T1000 (cell line): ENCODE measurements at places on chromosomes 2 and 18.

DNA sequence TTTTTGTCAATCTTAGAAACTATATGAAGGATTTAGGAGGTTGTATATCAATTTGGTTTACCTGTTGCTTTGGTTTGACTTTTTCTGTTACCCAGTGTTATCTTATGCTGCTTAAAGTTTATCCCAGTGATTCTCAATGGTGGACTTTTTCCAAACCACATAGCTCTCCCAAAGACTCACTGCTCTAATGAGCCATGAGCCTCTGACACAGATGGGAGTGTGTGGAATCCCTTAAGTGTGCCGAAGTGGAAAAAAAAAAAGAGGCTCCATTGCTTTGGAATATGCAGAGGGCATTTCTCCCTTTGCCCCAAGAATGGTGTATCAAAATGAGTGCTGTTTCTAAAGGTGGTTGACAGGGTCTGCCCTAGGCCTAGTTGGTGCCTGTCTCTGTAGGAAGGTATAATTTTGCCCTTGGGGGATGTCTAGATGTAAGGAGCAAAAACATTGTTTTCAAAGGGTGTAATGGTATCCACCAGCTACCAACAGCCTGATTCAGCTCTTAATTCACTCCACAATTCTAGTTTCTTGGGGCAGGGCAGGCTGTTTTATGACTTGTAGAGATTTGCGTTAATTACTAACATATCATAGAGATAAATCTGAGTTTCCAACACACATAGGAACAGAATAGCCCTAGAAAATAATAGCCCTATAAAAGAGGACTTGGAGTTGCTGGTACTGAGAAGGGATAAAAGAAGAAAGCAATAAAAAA is 64.3 kb upstream of the CYP26B1 start:
- no peak for DNase-seq

- no peak for DNase-seq
Observed at GRCh38 chr18:6397931-6398566, 16.7 kb downstream of the L3MBTL4 start.

- DNase-seq = no peak
Observed at GRCh38 chr2:10246370-10246769, 56.3 kb upstream of the HPCAL1 start.

DNA sequence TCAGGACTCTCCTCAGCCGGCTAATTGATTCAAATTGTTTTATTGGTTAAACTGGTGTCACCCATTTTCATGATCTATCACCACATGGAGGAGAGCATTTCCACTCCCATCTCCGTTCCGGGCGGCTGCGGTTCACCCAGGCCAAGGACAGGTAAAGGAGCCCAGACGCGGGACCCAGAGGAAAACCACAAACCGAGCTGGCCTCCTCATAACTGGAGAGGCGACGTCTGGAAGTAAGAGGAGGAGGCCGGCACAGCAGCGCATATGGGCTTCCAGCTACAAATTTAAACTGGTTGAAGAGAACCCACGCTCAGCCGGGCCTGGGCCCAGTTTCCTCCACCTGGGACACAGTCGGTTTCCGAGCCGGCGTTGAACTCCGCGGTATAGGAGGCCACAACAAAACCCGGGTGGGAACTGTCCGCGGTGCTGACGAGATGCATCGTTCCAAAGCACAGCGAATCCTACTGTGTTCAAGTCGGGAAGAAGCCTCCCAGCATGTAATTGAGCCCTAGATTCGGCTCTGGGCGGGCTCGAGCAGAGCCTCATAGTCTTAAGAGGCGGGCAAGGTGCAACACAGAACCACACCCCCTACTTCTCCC is 3.0 kb upstream of the SKOR2 start:
- DNase-seq = no peak

DNA sequence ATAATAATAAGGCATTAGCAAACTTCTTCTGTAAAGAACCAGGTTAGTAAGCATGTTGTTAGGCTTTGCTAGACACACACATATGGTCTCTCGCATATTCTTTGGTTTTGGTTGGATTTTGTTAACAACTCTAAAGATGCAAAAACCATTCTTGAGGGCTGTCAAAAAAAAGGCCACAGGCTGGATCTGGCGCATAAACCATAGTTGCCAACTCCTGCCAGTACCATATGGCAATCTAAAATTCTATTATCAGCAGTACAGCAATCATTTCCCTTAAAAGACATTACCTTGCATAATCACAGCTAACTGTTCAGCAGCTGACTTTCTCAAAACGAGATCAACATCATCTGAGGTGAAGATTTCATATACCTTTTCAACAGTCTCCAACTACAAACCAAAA is 63.5 kb downstream of the RTTN start:
- DNase-seq = no peak

DNA sequence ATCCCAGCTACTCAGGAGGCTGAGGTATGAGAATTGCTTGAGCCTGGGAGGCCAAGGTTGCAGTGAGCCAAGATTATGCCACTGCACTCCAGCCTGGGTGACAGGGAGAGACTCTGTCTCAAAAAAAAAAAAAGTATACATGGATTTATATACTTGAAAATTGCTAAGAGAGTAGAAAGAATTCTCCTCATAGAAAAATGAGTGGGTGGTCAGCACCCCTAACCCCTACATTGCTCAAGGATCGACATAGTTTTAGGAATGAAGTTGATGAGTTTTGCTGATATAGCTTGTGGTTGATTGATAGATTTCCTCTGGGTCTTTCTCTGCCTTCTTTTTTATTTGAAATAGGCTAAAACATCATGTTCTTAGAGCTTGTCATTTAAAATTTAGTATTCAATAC is 58.9 kb downstream of the EML4 start:
- no peak for DNase-seq

DNA sequence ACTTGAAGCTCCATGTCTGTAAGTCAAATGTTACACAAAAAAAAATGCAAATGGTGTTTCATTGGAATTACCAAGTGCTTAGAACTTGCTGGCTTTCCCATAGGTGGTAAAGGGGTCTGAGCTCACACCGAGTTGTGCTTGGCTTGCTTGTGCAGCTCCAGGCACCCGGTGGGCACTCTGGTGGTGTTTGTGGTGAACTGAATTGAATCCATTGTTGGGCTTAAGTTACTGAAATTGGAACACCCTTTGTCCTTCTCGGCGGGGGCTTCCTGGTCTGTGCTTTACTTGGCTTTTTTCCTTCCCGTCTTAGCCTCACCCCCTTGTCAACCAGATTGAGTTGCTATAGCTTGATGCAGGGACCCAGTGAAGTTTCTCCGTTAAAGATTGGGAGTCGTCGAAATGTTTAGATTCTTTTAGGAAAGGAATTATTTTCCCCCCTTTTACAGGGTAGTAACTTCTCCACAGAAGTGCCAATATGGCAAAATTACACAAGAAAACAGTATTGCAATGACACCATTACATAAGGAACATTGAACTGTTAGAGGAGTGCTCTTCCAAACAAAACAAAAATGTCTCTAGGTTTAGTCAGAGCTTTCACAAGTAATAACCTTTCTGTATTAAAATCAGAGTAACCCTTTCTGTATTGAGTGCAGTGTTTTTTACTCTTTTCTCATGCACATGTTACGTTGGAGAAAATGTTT is 97.9 kb upstream of the IL1R2 start:
- DNase-seq = no peak

GRCh38 chr2:210496512-210496911 is 20.0 kb upstream of the LANCL1 start:
- no peak for DNase-seq

DNA sequence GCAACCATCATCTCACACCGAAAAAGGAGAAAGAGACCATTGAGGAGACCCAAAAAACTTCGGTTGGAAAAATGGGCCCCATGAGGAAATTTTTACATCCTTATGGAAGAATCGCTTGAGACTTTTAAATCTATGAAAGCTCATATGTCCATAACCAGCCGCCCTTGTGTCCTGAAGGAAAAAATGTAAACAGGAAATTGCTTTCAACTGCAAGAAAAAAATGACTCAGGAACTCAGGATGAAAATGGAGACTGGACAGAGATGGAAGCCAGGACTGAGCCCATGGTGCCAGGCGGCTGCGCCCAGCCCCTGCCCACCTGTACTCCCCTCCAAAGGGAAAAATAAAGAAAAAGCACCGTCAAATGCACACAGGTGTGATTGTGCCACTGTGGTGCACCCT is 81.5 kb upstream of the SLC66A3 start:
- no peak for DNase-seq

DNA sequence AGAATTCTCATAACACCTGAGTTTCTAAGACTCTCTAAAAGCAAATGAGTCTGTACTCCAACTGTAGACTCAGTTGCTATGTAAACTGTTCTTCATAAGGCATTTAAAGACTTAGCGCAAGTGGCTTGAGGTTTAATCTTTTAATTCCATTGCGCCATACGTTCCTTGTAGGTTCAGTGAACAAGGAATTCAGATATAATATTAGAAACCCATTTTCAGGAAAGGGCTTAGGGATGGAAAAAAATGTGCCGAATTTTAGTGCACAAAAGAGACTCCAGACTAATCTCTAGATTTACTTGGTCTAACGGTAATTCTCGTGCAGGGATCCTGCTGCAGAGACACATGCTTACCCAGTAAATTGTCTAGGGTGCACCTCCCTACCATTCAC is 268.9 kb upstream of the TANK start:
- no peak for DNase-seq

DNA sequence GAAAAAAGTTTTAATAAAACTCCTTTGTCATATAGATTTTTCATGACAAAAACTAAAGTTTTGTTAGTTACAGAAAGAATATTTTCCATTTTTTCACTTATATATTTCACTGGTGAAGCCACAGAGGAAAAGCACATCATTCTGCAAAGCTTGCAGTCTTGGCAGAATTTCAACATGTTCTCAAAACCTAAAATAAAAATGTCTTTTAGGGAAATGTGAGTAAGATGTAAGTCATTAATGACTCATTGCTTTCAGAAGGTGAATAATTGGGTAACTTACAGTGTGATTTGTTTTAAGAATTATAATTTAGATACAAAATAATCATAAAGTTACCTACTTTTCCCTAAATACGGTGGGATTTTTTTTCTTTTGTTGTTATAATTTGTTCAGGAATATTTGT is 43.4 kb upstream of the TNFRSF11A start:
- DNase-seq = no peak

- DNase-seq = no peak
Observed at GRCh38 chr18:69691008-69691760, 256.5 kb downstream of the CD226 start.

DNA sequence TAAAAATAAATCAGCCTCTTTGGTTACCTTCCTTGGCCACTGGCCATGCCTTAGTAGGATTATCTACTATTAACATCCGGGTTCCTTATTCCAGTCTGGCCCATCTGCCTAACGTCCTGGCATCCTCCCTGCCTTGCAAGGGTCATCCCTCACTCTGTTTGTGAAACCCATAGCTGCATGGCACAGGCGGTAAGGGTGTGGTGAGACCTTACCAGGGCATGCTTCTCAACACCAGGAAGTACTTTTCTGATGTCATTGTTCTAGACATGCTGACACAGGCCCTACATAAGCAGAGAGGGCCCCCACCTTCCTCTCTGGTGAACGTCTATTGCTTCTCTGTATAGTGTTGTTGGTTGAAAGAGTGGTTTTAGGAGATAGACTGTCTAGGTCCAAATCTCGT is 296.8 kb upstream of the SPRED2 start:
- no peak for DNase-seq

- DNase-seq = no peak
Observed at GRCh38 chr18:62982600-62983251, 267.4 kb downstream of the PHLPP1 start.

GRCh38 chr2:66362701-66363100 is 72.2 kb upstream of the MEIS1 start:
- DNase-seq = no peak

DNA sequence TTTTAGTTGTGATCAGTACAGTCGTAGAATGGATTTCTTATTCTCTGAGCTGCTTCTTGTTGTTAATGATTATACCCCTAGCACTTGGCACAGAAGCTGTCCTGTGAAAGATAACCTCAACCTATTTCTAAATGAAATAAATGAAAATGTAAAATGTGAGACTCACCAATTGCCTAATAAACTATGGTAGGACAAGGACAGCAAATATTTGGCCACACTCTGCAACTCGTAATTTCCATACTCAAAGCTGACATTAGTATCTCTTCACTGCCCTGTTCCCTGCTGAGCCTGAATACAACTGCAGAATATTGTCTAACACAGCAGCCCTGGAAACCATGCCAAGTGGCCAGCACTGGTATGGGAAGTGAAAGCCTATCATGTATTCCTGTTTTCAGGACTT is 34.5 kb downstream of the TMEM182 start:
- DNase-seq = no peak

- no peak for DNase-seq
Observed at GRCh38 chr2:74226648-74227213, 28.3 kb downstream of the MTHFD2 start.

DNA sequence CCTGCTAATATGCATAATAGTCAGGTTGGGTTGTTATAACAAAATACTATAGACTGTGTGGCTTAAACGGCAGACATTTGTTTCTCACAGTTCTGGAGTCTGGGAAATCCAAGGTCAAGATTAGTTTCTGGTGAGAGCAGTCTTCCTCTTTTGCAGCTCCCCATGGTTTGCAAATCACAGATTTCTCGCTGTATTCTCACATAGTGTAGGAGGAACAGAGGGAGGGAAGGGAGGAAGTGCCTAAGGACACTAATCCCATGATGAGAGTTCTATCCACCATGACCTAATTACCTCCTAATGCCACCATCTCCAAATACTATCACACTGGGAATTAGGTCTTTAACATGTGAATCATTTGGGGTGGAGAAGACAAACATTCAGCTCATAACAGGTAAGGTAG is 20.1 kb upstream of the PTH2R start:
- no peak for DNase-seq

- DNase-seq = no peak
Observed at GRCh38 chr2:106789185-106789584, 96.8 kb downstream of the ST6GAL2 start.
